ENCODE measurements at places on chromosomes 7 and 10. TPM values are rescaled to one million over a fixed set of nuclear protein-coding genes. Genes with fewer than 3 reads are reported as not detected.

GRCh38 chr7:72754312-72754711, 73.7 kb downstream of the TYW1B start:
- no peak for DNase-seq

DNA sequence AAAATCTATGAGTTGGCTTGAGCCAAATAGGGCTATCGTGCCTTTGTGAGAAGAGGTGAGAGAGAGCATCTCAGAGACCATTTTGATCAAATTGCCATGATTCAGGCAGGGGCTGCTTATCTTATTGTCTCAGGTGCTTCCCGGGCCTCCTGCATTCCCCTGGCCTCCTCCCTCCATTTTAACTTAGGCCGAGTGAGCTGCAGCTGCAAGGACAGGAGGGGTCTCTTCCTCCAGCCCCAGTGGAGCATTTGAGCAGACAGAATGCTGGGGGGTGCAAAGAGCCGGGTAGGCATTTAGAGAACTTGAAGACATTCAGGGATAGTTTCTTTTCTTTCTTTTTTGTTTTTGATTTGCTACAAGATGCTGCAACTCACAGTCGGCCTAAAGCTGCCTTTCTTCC, 59.0 kb downstream of the BUB3 start:
- DNase-seq = no peak

GRCh38 chr7:95139922-95140321, 184.4 kb downstream of the PON1 start:
- no peak for DNase-seq

- no peak for DNase-seq
Observed at GRCh38 chr7:101108330-101108857, 18.5 kb upstream of the SERPINE1 start.

DNA sequence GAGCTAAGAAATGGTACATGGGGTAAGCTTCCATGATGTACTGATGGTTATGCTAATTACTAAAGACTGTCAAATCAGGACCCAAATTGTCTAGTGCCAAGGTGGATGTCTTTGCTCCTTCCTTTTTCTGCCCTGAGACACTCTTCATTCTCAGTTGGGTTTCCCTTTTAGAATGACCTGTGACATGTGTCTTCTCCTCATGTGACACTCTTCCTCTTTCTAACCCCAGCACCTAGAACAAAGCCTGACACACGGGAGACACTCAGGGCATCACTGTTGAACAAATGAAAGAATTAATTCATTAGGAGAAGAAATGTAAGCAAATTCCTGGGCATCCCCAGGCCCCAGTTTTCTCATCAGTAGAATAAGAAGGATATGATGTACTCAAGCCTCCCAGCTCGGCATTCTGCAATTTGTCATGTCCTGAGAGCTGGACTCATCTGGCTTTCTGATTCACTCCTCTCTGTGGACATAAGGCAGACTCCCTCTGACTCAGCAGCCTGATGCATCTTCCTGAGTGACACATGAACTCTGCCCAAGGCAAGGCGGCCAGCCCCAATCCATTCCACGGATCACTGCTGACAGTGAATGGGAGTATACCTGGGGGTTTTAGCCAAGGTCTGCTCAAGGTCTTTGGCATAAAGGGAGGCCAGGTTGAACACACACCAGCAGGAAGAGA, 473.8 kb downstream of the KCNMA1 start:
- DNase-seq = no peak

DNA sequence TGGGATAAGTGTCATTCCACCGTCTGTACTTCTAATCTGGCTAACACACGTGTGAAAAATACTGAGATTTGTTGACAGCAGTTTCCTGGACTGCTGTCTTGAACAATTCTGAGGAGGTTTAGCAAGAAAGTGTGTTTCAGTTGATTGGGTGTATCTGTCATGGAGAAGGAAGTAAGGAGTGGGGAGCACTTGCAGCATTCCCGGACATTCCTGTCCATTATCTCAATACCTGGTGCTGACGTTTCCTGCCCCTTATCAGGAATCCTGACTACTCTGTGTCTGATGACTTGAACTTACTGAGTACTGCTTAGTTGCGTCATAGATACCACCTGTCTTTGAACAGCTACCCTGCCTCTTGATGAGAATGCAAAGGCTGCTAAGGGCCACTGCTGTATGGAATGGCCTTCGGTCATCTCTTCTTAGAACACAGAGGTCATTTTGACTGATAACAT, 72.0 kb upstream of the VKORC1L1 start:
- no peak for DNase-seq

- DNase-seq = no peak
Observed at GRCh38 chr7:141704741-141705140, 2.8 kb upstream of the DENND11 start.

- no peak for DNase-seq
Observed at GRCh38 chr10:101760510-101760909, 15.4 kb downstream of the FGF8 start.

DNA sequence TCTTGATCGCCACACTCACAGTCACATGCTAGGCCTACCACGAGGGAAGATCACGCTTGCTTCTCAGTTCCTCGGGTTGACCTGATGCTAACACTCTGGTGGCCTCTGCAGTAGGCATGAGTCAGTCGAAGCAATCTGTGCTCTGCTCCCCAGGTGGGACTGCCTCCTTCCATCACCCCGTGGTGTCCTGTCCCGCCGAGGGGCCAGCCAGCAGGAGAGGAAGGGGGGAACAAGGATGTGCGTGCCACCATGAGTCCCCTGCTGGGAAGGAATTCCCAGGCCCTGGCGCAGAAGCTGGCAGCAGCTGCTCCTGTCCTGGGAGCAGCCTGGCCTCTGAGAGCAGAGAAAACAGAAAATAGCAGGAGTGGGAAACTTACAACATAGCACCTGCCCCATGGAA, 695.0 kb upstream of the NRP1 start:
- DNase-seq = no peak

DNA sequence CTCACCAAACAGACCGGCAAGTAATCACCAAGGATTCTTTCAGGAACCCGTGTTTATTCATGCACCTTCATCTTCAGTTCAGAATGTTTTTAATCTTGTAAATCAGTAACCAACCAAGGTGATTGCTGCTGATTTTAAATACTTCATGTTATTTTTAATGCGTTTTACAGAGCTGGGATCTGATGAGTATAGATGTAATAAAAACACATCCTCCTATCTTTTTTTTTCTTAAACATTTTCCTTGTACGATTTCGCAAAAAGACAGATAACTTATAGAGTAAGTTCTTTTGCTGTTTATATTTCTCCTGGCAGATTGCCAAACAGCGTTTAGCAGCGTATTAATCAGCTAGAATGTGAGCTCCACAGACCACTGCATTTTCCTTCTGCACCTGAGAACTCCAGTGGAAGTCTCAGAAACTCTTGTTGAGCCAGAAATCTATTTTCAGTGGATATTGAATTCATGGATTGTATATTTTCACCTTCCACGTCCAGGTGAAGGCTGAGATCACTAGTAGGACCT, 397.8 kb upstream of the NRP1 start:
- DNase-seq = peak; percentile 53

DNA sequence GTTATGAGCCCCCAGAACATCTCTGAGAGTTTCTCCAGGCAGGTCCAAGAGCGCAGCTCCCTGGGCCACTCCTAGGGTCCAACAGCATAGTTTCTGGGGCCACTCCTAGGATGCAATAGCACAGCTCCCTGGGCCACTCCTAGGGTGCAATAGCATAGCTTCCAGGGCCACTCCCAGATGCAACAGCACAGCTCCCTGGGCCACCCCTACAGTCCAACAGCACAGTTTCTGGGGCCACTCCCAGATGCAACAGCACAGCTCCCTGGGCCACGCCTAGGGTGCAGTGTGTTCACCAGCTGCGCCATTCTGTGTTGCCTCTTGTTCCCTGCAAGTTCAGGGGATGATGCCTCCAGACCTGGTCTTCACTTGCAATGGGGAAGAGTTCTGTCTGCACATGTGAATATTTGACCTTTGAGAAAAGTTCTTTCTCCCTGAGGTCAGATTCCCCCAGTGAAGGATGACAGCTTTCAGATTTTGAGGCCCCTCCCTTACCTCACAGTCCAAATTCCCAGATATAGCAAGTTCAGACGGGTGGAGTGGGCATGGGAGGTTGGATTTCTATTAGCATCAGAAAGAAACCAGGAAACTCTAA, 43.0 kb upstream of the LEP start:
- DNase-seq = no peak

DNA sequence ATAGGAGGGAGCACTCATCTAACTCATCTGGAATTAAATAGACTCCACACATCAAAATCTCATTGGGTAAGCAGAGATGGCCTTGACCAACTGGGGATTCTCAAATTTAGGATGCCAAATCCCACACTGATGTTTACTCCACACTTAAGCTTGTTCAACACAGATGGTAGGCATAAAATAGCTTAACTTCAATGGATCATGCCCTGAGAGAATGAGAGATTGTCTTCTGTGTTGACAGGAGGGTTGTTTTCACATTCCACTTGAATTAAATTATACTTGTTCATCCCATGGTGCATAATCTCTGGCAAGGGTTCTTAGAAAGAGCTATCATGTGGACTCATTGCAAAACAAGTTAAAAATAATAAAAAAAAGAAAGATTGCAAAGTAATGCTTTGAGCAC, 391.4 kb downstream of the PLXDC2 start:
- no peak for DNase-seq

- no peak for DNase-seq
Observed at GRCh38 chr10:3106928-3107425, 39.6 kb downstream of the PFKP start.

GRCh38 chr10:86888585-86889381, 68.6 kb downstream of the MMRN2 start:
- DNase-seq = no peak

The GPR22 gene
- total RNA-seq = 2.2 TPM

The PDE6C gene
- total RNA-seq = not detected

The FAM25A gene
- total RNA-seq = not detected

The FAM237B gene
- total RNA-seq = not detected

The CFAP70 gene
- total RNA-seq = 2.2 TPM

The LRIT1 gene
- total RNA-seq = not detected

The HMX2 gene
- total RNA-seq = not detected

The NYAP1 gene
- 1.6 TPM for total RNA-seq

The ZNF277 gene
- 53.1 TPM for total RNA-seq

Measured in urinary bladder (tissue), 4 donors.